Lower leg skin (tissue), 4 donors: ENCODE measurements at places on chromosomes 16 and 17.

GRCh38 chr17:53273126-53273525 is 549.6 kb upstream of the KIF2B start:
- DNase-seq: no peak

DNA sequence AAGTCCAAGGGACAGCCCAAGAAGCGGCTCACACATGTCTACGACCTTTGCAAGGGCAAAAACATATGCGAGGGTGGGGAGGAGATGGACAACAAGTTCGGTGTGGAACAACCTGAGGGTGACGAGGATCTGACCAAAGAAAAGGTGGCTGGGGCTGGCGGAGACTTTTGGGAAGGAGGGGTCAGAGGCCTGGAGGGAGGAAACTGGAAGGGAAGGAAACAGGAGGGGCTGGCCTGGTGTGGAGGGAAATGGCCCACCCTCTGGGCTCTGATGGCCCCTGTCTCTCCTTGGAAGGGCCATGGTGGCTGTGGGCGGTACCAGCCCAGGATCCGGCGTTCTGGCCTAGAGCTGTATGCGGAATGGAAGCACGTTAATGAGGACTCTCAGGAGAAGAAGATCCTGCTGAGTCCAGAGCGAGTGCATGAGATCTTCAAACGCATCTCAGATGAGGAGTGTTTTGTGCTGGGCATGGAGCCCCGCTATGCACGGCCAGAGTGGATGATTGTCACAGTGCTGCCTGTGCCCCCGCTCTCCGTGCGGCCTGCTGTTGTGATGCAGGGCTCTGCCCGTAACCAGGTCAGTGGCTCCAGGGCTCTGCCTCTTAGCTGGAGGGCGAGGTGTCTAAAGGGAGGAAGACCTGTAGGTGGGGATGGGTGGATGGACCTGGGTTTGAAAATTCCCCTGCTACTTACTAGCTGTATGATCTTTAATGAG is 12.5 kb downstream of the POLR2A start:
- DNase-seq: no peak

- no peak for DNase-seq
Observed at GRCh38 chr16:82649766-82650165, 23.0 kb downstream of the CDH13 start.

DNA sequence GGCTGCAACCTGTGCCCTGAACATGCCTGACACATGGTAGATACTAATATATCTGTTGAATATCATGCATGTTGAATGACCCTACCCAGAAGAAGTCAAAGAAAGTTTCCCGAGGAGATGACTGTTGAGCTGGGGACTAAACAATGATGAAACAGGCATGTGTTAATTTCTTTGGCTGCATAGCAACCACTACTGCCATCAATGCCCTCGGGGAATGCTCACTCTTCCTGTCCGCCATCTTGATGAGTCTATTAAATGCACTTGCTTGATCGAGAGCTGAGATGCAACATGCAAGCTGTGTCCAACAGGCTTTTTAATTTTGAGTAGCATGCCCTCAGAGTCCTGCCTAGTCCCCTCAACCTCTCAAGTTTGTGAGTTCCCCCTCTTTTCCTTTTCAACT is 31.3 kb downstream of the GRIN2A start:
- no peak for DNase-seq

- no peak for DNase-seq
Observed at GRCh38 chr16:10923650-10924214, 18.5 kb downstream of the DEXI start.

DNA sequence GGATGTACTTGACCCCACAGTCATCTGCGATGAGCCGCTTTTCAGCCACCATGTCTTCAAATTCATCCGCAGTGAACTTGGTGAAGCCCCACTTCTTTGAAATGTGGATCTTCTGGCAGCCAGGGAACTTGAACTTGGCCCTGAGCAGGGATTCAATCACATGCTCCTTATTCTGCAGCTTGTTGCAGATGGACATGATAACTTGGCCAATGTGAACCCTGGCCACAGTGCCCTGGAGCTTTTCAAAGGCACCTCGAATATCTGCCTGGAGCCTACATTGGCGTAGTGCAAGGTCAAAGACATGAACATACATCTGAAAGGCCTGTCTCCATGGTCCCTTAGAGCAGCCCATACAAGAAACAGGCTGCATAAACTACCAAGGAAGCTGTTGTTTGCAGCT is 1.8 kb upstream of the TENT4B start:
- DNase-seq: no peak

GRCh38 chr16:88569614-88569984 is 604 bp upstream of the ZC3H18 start:
- no peak for DNase-seq

DNA sequence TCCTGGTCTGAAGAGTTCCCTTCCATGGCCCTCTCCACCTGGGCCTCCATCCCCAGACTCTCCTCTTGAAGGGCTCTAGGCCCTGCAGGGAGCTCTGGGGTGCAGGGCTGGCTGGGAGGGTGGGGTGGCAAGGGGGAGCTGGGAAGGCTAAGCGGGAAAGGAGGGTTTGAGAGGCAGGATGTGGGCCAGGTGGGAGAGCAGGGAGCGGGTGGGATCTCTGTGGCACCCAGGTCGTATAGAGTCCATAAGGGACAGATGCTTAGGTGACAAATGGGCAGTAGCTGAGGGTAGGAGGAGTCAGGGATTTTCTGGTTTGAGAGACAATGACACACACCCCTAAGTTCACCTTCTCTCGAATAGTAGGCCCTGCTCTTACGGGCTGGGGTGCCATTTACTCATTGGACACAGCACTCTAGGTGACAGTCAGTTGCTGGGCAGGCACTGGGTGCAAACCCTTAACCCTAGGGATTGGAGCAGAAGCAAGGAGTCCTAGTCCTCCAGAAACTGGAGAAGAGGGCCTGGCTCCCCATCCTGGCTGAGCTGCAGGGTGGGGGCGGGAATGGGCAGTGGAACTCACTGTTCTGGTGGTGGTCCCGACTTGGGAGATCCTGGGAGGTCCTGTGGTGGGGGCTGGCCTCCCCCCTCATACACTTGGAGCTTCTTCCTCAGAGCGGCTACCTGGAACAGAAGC is 15.3 kb downstream of the KIF18B start:
- DNase-seq: no peak

DNA sequence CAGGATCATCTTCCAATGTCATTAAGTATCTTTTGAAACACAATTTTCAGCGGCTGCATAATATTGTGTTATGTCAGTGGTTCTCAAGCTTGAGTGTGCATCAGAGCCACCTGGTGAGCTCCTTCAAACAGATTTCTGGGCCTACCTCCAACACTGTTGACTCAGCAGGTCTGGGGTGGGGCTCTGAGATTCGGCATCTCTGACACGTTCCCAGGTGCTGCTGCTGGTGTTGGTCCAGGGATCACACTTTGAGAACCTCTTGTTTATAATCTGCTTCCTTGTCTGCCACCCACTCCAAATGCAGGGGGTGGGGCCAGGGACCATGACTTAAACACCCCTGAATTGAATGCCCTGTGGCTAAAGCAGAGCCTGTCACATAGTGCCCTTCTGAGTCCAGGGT is 73.8 kb upstream of the HNF1B start:
- no peak for DNase-seq

- no peak for DNase-seq
Observed at GRCh38 chr16:71792176-71792575, 16.5 kb downstream of the AP1G1 start.

GRCh38 chr16:84103678-84104077 is 13.1 kb downstream of the MBTPS1 start:
- no peak for DNase-seq

DNA sequence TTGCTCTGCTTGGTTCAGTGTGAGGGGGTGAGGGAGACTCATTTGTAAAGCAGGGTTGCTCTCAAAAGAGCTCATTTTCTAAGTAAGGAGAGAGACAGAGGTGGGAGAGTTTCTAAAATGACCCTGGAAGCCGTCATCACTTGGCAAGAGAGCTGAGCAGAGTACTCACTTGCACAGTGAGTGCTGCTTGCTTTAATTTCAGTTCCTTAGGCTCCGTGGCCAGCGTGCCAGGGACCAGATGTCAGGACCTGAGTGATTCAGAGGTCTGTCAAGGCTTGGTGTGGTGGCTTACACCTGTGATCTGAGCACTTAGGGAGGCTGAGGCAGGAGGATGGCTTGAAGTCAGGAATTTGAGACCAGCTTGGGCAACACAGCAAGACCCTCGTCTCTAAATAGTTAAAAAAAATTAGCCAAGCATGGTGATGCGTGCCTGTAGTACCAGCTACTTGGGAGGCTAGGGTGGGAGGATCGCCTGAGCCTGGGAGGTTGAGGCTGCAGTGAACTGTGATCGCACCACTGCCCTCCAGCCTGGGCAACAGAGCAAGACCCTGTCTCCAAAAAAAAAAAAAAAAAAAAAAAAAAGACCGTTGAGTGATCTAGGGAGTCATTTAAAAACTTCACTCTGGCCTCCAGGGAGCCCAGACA is 10.7 kb downstream of the ZNF205 start:
- no peak for DNase-seq

GRCh38 chr16:320206-320605 is 32.3 kb downstream of the AXIN1 start:
- no peak for DNase-seq

- DNase-seq: peak; percentile 77
Observed at GRCh38 chr17:42312285-42313130, 24.2 kb downstream of the STAT5A start.

- DNase-seq: no peak
Observed at GRCh38 chr17:32256012-32256700, 9.5 kb upstream of the RHBDL3 start.

GRCh38 chr16:27899736-27900135 is 163.8 kb downstream of the GSG1L start:
- no peak for DNase-seq

DNA sequence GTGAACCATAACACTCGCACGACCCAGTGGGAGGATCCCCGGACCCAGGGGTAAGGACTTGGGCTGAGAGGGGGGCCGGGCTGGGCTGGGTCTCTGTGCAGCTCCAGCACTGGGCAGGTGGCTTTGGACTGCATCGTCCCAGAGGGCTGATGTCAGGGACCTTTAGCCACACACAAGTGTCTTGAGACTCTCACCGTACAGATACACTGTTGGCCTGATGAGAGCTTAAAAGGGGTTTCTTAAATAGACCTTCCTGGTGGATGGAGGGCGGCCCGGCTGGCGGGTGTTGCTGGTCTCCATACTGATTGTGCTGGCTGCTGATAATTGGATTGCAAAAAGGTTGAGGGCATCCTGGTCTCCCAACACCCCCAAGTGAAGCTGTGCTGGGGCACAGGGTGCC is 21.7 kb upstream of the CLEC18A start:
- no peak for DNase-seq

- DNase-seq: peak; percentile 82
Observed at GRCh38 chr17:7842380-7843256, 8.6 kb downstream of the KDM6B start.

DNA sequence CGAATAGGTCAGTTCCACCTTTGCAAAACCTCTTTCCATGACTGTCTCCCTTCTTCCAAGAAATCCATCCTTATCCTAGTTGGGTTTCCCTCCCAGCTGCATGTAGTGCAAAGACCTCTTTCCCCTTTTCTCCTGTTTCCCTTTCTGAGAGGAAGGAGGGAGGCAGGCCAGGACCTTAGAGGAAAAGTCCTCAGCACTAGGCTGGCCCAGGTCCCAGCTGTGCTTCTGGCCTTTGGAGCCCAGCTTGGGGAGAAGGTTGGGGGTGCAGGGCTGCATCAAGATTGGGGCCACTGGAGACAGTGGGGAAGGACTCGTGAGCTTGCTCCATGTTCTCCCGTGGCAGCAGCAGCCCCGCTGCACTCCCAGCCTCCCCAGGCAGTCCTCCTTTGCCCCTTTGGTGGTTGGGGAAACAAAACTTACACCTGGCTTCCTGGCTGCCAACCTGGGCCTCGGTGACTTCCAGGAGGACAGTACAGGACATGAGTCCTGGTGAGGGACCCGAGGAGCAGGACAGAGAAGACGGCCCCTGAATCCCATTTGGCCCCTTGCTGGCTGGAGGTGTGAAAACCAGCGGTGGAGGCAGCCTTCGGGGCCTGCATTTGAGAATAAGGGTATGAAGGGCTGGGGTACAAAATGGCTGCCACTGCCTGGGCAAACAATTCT is 481 bp downstream of the HEXIM2 start:
- no peak for DNase-seq

DNA sequence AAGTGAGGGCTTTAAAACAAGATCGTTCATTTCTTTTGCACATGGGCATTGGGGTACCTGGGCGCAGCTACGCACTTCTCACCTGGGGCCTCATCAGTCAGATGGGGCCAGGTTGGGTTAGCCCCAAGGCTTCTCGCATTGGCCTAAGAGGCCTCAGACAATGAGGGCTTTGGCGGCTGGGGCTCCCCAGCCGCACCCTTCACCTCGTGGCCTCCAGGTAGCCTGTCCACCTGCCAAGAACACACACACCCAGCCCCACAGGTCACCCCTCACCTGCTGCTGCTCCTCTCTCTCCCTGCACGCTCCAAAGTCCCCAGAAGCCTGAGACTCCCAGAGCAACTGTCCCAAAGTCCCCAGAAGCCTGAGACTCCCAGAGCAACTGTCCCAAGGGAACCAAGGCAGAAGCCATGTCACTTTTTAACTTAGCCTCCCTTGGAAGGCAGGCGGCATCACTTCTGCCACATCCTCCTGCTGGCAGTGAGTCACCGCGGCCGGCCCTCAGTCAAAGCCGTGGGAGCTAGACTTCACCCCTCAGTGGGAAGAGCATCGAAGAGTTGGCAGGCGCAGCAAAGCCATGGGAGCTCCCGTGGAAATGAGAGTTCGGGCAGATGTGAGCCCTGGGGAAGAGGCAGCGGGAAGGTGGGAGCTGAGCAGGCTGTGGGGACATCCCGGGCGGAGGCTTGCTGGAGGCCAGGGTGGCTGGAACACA is 78.9 kb upstream of the PLCG2 start:
- DNase-seq: no peak

GRCh38 chr17:17499402-17500145 is 3.4 kb upstream of the RASD1 start:
- no peak for DNase-seq

DNA sequence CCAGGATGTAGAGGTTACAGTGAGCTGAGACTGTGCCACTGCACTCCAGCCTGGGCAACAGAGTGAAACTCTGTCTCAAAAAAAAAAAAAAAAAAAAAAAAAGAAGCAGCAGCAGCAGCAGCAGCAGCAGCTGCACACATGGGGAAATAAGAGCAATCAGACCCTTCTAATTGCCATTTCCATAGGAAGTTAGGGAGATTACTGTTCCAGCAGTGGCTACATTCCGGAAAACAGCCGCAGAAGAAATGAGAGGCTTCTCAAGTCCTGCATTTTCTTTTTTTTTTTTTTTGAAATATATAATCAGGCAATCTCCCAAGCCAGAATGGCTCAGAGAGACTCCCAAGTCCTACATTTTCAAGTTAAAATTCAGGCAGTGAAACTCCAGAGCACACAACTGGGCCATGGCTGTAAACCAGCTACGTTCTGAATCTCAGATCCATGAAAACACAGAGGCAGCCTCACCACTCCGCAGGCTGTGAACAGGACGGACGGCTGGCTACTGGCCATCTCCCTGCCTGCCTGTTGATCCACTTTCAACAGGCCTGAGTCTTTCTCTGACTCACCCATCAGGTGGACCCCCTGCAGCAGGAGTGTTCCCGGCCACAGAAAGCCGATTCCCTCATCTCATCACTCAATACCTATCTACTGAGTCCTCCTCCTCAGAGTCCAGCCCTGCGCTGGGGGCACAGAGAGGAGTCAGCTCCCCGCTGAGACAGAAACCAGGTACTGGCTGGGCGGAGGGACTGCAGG is 15.0 kb downstream of the TRPV1 start:
- DNase-seq: no peak

- DNase-seq: no peak
Observed at GRCh38 chr17:20008242-20009051, 712 bp upstream of the SPECC1 start.

GRCh38 chr17:11739848-11740247 is 141.6 kb downstream of the DNAH9 start:
- DNase-seq: no peak
